ENCODE measurements at places on chromosomes 11 and 22. TPM values are rescaled to one million over a fixed set of nuclear protein-coding genes. Genes with fewer than 3 reads are reported as not detected.

Gene MUC5AC
- not detected for polyA plus RNA-seq

Gene SLC22A25
- polyA plus RNA-seq, result 0.12 TPM

GRCh38 chr11:46404476-46405017 lies 13.0 kb upstream of the CHRM4 start:
- DNase-seq, result no peak

GRCh38 chr11:93490996-93491618 lies 52.1 kb downstream of the SMCO4 start:
- DNase-seq, result no peak

- DNase-seq, result no peak
Observed at GRCh38 chr11:61905067-61905696, 12.2 kb downstream of the RAB3IL1 start.

GRCh38 chr22:22817468-22818201 lies 70.0 kb upstream of the IGLL5 start:
- DNase-seq, result no peak

- DNase-seq, result no peak
Observed at GRCh38 chr22:33116841-33117547, 58.8 kb upstream of the SYN3 start.
